ENCODE measurements at places on chromosomes 5 and 9. TPM values are rescaled to one million over a fixed set of nuclear protein-coding genes. Genes with fewer than 3 reads are reported as not detected.

DNA sequence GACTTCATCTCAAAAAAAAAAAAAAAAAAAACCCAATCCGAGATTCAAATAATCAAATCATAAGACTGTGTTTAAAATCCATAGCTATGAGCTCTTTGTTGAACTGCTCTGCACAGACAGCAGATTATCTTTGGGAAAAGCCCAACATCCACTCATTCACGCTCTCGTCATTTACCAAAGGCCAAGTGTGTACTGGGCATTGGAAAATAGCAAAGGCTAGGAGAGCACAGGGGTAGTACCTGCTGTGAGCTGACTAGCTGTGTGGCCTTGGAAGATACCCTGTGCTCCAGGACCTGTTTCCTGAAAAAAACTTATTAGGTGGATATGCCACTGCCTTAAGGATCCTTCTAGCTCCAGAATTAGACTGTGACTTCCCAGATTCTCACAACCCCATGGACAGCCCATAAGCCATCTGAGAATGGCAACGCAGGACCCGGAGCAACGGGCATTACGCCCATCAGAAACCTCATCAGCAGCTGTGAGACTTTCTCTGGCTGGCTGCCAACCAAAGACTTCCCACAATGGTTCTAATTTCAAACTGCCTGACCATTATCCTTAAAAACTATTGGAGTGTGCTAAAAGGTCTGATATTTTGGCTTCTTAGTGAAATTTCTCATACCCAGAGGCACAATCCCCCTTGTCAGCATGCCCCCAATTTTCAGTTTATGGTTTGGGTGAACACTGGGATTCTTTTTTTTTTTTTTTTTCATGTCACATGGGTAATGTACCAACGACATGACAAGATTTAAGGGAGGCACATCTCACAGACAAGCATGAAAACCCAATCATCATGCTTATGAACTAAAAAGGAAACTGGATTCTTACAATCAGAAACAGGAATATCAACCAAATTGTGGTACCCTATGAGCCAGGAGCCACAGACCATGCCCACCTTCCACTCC is 16.8 kb downstream of the SERINC5 start:
- H3K27me3 ChIP-seq: no peaks in the 10 kb centered on the region
- H3K4me3 ChIP-seq: peak overlapping the region; percentile 6
- no peak overlapping the region for H3K27ac ChIP-seq

DNA sequence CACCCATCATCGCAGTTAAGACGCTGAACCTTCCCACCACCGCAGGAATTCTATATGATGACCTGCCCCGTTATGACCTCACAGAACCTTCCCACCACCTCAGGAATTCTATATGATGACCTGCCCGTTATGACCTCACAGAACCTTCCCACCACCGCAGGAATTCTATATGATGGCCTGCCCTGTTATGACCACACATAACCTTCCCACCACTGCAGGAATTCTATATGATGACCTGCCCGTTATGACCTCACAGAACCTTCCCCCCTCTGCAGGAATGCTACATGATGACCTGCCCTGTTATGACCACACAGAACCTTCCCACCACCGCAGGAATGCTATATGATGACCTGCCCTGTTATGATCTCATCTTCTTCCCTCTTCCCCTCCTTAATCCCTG is 64.3 kb downstream of the IRX1 start:
- no peaks in the 10 kb centered on the region for H3K4me1 ChIP-seq
- no peak for DNase-seq
- H3K27ac ChIP-seq: no peak overlapping the region
- H3K4me3 ChIP-seq: no peak overlapping the region
- no peaks in the 10 kb centered on the region for H3K36me3 ChIP-seq

GRCh38 chr9:133837627-133838597 is 99.8 kb upstream of the SARDH start:
- H3K4me1 ChIP-seq: no peaks in the 10 kb centered on the region
- no peak overlapping the region for H3K27ac ChIP-seq
- DNase-seq: no peak

DNA sequence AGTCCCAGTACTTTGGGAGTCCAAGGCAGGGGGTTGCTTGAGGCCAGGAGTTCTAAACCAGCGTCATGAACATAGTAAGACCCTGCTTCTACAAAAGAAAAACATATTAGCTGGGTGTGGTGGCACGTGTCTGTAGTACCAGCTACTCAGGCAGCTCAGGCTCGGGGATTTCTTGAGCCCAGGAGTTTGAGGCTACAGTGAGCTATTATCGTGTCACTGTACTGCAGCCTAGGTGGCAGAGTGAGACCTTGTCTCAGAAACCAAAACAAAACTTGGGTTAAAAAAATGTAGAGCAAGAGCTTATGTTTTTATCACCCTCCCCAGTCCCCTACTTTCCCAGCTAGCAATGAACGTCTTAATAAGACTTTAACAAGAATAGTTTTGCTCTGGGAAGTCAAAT is 46.7 kb downstream of the UHRF2 start:
- no peaks in the 10 kb centered on the region for H3K4me1 ChIP-seq
- H3K27me3 ChIP-seq: no peaks in the 10 kb centered on the region
- H3K27ac ChIP-seq: no peak overlapping the region
- no peak overlapping the region for H3K4me3 ChIP-seq
- DNase-seq: no peak

DNA sequence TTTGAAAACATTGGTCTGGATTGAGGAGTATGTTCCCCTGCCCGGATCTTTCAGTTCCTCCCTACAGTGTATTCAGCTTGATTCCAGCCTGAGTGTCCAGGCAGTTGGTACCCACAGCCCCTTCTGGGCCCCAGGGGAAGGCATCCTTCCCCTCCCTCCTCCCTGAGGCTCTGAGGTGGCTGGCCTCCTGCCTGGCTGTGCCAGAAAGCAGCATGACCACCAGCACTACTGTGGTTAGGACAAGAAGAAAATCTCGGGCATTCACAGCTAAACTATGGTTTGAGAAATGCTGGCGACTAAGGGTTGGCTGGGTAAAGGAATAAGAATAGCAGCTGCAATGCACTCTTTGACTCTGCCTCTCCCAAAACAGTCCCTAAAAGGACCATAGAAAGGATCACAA is 84.6 kb upstream of the LIFR start:
- H3K27me3 ChIP-seq: no peaks in the 10 kb centered on the region
- peaks cover 7% of the 10 kb centered on the region for H3K4me1 ChIP-seq
- H3K36me3 ChIP-seq: no peaks in the 10 kb centered on the region
- DNase-seq: no peak
- peak overlapping the region; percentile 23 for H3K27ac ChIP-seq

DNA sequence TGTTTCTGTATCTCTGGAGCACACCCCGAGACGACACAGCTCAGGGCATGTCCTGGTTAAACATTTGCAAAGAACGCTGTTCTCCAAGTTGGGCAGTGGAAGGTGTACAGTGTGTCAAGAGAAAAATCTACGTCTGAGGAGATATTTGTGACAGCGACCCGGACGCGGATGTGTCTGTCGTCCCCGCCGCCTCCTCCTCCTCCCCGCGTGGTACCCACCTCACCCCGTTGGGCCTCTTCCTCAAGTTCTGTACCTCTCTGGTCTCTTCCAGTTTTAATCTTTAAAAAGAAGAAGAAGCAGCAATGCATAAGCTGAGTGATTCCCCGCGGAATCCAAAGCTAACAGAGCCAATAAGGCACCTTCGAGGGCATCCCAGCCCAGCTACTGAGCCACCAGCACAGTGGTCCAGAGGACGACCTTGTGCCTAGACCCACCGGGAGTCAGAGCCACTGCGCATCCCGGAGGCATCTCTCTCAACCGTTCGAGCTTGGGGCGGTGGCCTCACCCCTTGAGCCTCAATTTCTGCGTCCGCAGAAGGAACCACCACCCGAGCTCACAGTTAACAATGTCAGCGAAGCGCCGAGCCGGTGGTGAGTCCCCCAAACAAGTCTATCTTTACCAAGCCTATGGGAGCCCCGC is 467 bp downstream of the C9orf78 start:
- H3K27me3 ChIP-seq: no peaks in the 10 kb centered on the region
- DNase-seq: no peak
- H3K4me3 ChIP-seq: peak overlapping the region; percentile 86

DNA sequence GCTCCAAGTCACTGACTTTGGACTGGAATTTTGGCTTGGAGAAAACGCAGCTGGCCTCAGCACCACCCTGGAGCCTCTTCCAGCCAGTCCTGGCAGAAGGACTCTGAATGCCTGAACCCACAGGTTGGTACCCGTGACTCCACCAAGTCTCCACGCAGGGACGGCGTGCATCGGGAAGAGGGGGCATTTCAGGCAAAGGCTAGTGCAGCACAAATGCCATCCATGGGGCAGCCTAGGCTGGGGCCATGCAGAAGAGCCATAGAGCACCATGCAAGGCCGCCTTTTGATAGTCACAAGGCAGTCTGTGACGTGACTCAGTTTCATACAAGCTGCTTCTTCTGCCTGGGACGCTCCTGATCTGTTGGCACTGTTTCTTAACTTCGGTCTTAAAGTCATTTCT is 28.0 kb downstream of the GDNF start:
- DNase-seq: no peak
- H3K27me3 ChIP-seq: no peaks in the 10 kb centered on the region
- H3K4me3 ChIP-seq: no peak overlapping the region
- H3K36me3 ChIP-seq: no peaks in the 10 kb centered on the region
- no peak overlapping the region for H3K27ac ChIP-seq
- H3K4me1 ChIP-seq: no peaks in the 10 kb centered on the region

DNA sequence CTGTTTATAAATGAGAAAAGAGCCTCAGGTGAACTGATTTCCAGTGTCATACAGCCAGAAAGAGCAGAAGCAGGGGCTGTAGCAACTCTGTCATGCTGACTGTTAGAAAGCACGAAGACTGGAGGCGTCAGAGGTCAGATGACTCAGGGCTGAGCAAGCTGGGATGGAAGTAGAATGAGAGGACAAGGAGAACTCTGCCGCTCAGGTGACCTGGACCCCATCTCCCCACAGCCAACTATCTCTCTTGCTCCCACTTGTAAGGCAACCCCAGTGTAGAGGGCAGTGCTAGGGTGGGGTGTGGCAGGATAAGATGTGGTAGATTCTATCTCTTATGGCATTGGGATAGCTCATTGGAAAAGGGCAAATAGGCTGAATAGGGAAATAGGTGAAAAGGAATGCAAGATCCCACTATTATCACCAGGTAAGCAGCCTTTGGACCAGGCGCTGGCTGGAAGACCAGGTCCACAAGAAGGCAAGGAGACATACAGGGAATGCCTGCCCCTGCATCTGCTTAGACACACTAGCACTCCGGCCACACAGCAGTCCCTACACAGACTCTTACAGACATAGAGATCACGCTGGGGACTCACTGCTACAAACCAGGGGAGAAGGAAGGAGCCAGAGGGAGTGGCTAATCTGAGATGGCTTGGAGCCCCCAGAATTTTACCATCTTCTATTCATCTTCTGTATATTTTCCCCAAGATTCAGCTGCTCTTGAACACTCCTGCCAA is 21.2 kb upstream of the LOX start:
- no peak overlapping the region for H3K27ac ChIP-seq
- H3K27me3 ChIP-seq: no peaks in the 10 kb centered on the region
- no peaks in the 10 kb centered on the region for H3K36me3 ChIP-seq

GRCh38 chr5:142900927-142901326 is 130.8 kb downstream of the ARHGAP26 start:
- H3K4me3 ChIP-seq: no peak overlapping the region
- no peaks in the 10 kb centered on the region for H3K4me1 ChIP-seq
- peaks cover 26% of the 10 kb centered on the region for H3K36me3 ChIP-seq
- DNase-seq: no peak

DNA sequence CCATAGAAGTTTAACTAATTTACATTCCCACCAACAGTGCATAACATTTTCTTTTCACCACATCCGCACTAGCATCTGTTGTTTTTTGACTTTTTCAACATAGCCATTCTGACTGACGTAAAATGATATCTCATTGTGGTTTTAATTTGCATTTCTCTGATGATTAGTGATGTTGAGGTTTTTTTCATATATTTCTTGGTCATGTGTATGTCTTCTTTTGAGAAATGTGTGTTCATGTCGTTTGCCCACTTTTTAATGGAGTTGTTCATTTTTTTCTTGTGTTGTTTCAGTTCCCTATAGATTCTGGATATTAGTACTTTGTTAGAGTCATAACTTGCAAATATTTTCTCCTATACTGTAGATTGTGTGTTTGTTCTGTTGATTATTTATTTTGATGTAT is 163.4 kb downstream of the FER start:
- H3K4me3 ChIP-seq: no peak overlapping the region
- H3K27me3 ChIP-seq: no peaks in the 10 kb centered on the region
- H3K36me3 ChIP-seq: no peaks in the 10 kb centered on the region
- H3K4me1 ChIP-seq: no peaks in the 10 kb centered on the region
- no peak overlapping the region for H3K27ac ChIP-seq
- DNase-seq: no peak

GRCh38 chr5:38938424-38938823 is 92.6 kb downstream of the OSMR start:
- DNase-seq: no peak
- no peak overlapping the region for H3K4me3 ChIP-seq

- H3K36me3 ChIP-seq: no peaks in the 10 kb centered on the region
- DNase-seq: no peak
- no peak overlapping the region for H3K27ac ChIP-seq
- peaks cover 5% of the 10 kb centered on the region for H3K4me1 ChIP-seq
These were observed 87.2 kb downstream of the NTRK2 start for GRCh38 chr9:84756731-84757130.

- H3K27me3 ChIP-seq: no peaks in the 10 kb centered on the region
- no peak overlapping the region for H3K4me3 ChIP-seq
- no peaks in the 10 kb centered on the region for H3K4me1 ChIP-seq
- H3K27ac ChIP-seq: no peak overlapping the region
These were observed 336.3 kb downstream of the ADGRV1 start for GRCh38 chr5:90894866-90895420.

GRCh38 chr9:98755006-98755618 is 41.2 kb downstream of the ANKS6 start:
- H3K27me3 ChIP-seq: no peaks in the 10 kb centered on the region
- no peak for DNase-seq
- H3K4me1 ChIP-seq: no peaks in the 10 kb centered on the region
- H3K27ac ChIP-seq: no peak overlapping the region

DNA sequence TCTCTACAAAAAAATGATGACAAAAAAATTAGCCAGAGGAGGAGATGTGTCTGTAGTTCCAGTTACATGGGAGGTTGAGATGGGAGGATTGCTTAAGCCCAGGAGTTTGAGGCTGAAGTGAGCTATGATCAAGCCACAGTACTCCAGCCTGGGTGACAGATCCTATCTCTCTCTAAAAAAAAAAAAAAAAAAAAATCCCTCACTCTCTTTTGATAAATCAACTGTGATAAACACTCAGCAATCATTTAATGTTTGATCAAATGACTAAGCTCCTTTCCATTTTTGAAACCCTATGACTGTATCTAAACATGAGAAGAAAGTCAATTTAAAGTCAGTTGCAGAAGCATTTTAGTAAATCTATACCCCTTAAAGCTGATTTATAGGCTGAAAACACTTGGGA is 112.1 kb upstream of the IL6ST start:
- H3K27ac ChIP-seq: no peak overlapping the region
- no peak for DNase-seq
- no peaks in the 10 kb centered on the region for H3K36me3 ChIP-seq
- H3K27me3 ChIP-seq: no peaks in the 10 kb centered on the region
- no peak overlapping the region for H3K4me3 ChIP-seq

Gene PCDHB16
- 9.1 TPM for total RNA-seq

Gene CORO2A
- total RNA-seq: 1.2 TPM

Gene RLN2
- not detected for total RNA-seq

Gene ADAMTS19
- total RNA-seq: 8.0 TPM

Gene CXCL14
- 27.5 TPM for total RNA-seq

Data from thoracic aorta (tissue), 2 donors.